ENCODE measurements at places on chromosomes 11 and 22.

- DNase-seq, result no peak
These were observed 68.5 kb upstream of the LMO1 start for GRCh38 chr11:8332196-8332595.

DNA sequence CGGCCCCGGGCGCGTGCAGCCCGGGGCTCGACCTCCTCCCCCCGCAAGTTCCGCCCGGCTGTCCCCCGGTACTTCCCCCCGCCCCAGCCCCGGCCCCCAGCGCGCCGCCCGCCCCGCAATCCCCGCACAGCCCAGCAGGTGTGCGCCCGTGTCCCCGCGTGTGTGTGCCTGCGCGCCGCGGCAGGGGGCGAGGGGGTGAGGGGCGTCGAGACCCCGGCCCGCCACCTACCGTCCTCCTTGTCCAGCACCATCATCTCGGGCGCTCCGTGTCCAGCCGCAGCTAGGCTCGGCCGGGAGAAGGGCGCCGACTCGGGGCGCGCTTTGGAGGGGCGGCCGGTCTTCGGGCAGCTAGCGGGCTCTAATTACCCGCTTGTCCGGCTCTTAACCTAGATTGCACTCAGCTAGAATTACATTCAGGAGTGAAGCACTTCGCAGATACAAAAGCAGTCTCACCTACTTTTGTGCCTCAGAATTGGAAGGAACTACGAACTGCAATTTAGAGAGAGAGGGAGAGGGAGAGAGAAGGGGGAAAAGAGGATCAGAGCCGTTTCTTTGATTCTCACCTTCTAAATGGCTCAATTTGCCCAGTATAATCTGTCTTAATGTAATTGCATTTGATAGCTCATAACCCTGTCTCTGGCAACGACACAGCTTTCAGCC, 439 bp downstream of the LMO1 start:
- DNase-seq, result no peak

GRCh38 chr11:104968856-104969776, 742 bp upstream of the CASP4 start:
- DNase-seq, result no peak

DNA sequence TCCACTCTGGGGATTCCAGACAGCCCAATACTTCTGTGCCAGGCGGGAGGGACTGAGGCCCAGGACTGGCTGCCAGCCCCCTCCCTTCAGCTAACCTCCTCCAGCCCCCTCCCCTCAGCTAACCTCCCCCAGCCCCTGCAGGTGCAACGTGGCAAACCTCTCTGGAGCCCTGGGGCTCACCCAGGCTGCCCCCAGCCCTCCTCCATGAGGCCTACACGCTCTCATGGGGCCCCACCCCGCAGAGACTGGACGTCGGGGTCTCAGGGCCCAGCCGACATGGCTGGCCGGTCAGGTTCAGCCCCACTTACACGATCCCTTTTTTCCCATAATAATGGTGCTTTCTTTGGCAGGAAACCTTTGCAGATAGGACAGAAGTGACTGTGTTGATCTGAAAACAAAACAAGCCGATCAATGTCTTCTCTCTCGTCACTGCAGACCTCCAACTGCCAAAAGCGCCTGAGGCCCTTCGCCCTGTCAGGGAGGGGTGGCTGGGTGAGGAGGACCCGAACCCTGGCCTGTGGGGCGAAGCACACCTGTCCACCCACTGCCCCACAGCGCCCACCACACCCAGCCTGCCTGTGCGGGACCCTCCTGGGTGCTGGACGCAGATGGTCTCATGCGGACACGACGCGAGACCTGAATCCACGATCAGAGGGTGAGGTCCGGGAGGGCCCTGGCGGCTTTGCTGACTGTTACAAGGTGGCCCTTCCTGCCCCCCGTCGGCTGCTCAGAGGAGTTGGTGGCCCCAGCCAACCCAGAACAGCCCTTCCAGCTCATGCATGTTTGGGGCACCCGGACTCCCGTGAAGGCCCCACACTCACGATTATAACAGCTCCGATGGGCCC, 33.6 kb downstream of the TRMU start:
- DNase-seq, result no peak

DNA sequence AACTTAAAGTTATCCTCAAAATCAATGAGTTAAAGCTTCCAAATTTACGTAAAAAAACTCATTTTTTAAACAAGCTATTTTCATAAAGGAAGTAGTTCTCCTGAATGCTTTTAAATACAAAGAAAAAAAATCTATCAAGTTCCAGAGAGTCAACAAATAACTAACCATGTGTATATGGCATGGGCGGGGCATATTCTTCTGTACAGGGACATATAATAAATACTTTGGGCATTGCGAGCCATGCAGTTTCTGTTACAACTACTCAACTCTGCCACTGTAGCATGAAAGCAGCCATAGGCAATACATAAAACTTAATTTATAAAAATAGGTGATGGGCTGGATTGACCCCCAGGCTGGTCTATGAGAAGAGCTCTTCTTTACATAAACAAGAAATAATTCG, 57.8 kb downstream of the BTBD10 start:
- no peak for DNase-seq

- DNase-seq, result no peak
These were observed 25.8 kb downstream of the QSER1 start for GRCh38 chr11:32918427-32918826.

GRCh38 chr11:128399251-128400121, 187.9 kb downstream of the ETS1 start:
- DNase-seq, result peak; percentile 72

DNA sequence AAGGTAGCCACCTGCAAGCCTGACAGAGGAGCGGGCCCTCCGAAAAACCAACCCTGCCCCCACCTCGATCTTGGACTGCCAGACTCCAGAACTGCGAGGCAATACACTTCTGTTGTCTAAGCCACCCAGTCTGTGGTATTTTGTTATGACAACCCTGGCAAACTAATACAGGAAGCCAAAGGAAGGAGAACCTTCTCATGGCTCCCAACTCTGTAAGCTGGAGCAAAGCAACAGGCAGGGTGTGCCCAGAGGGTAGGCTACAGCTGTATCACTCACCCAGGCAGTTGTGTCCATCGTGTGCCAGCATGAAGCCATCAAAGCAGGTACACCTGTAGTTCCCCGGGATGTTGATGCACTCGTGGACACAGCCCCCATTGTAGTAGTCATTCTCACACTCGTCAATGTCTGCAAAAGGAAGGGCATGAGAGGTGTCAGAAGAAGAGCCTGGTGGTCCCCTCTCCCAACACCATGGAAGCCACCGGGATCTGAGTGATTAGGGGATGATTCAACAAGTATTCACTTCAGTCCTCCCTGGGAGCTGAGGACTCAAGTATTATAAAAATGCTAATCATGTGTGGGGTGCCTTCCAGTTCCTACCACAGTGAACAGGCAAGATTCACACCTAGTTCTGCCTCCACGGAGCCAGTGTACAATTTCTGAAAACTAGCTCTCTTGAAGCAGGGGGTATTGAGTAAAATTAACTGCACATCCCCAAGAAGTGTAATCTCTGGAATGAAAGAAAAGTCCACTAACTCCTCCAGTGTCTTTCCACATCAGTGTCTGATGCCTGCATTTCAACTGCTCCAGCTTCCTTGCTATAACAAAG, 23.3 kb downstream of the SCUBE1 start:
- no peak for DNase-seq

DNA sequence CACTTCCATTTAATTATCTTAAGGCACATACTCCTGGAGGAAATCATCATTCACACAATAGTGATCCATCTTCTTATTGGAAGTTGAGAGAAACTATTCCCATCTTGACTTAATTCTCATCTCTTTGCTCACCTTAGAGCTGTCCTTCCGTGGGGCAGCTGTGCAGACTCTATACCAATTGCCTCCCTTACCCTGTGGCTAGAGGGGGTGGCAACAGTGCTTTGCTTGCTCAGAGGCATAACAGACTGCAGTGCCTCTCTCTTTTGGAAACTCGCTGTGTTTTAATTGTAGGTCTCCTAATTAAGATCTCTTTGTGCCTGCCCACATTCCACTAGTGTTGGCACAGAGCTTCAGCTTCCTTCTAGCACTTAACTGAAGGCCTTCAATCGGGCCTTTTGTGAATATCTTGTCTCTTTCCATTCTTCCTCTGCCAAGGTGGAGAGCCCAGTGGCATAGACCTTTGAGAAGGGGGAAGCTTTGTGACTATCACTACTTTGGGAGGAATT, 5.5 kb downstream of the KMT2A start:
- no peak for DNase-seq

Data from kidney capillary endothelial cell (primary cell).